HCT116 (cell line): ENCODE measurements at places on chromosomes 13 and 19. TPM values are rescaled to one million over a fixed set of nuclear protein-coding genes. Genes with fewer than 3 reads are reported as not detected.

The ZNF701 gene
- total RNA-seq, result 9.0 TPM

The MEF2B gene
- total RNA-seq, result 7.9 TPM

The PABPC3 gene
- total RNA-seq, result 0.59 TPM

The ZNF829 gene
- total RNA-seq, result not detected

The PCDH9 gene
- total RNA-seq, result 0.02 TPM

The OPA3 gene
- 11.1 TPM for total RNA-seq

The GRIN2D gene
- 26.2 TPM for total RNA-seq

The KRTDAP gene
- total RNA-seq, result 0.74 TPM

The SLC1A6 gene
- total RNA-seq, result not detected

The THSD8 gene
- 33.3 TPM for total RNA-seq

The YJEFN3 gene
- total RNA-seq, result 25.3 TPM

The FUT1 gene
- total RNA-seq, result 14.1 TPM

The SHKBP1 gene
- 97.4 TPM for total RNA-seq

The ABCA7 gene
- total RNA-seq, result 91.4 TPM

The SIGLECL1 gene
- not detected for total RNA-seq

The OR10H4 gene
- not detected for total RNA-seq

The POU4F1 gene
- total RNA-seq, result not detected

- H3K4me3 ChIP-seq, result peak within 1 kb of the TSS; percentile 89
- peak within 1 kb of the TSS; percentile 87 for H3K27ac ChIP-seq
- peak; percentile 75 for DNase-seq
Observed at GRCh38 chr19:36008336-36008978, at the start of gene SYNE4. SYNE4 (minus strand) TSS chr19:36008813; CDS start chr19:36008681, 132 bp downstream.

- no peak overlapping the region for H3K27ac ChIP-seq
- H3K4me3 ChIP-seq, result no peak overlapping the region
- H3K36me3 ChIP-seq, result no peaks in the 10 kb centered on the region
- no peak for DNase-seq
- no peaks in the 10 kb centered on the region for H3K4me1 ChIP-seq
Observed at GRCh38 chr13:75195495-75196146, 286.3 kb downstream of the TBC1D4 start.

GRCh38 chr19:55197528-55197927, 11.8 kb downstream of the PTPRH start:
- DNase-seq, result no peak
- peaks cover 3% of the 10 kb centered on the region for H3K36me3 ChIP-seq
- H3K4me1 ChIP-seq, result no peaks in the 10 kb centered on the region
- H3K27ac ChIP-seq, result no peak overlapping the region
- H3K4me3 ChIP-seq, result no peak overlapping the region
- H3K27me3 ChIP-seq, result no peaks in the 10 kb centered on the region

- no peaks in the 10 kb centered on the region for H3K4me1 ChIP-seq
- H3K27ac ChIP-seq, result no peak overlapping the region
- DNase-seq, result no peak
Observed at GRCh38 chr13:94666065-94666464, 46.3 kb downstream of the SOX21 start.

- H3K27me3 ChIP-seq, result peaks cover 19% of the 10 kb centered on the region
- DNase-seq, result no peak
- H3K4me1 ChIP-seq, result no peaks in the 10 kb centered on the region
- no peaks in the 10 kb centered on the region for H3K36me3 ChIP-seq
Observed at GRCh38 chr13:25981060-25981459, 70.8 kb downstream of the SHISA2 start.

DNA sequence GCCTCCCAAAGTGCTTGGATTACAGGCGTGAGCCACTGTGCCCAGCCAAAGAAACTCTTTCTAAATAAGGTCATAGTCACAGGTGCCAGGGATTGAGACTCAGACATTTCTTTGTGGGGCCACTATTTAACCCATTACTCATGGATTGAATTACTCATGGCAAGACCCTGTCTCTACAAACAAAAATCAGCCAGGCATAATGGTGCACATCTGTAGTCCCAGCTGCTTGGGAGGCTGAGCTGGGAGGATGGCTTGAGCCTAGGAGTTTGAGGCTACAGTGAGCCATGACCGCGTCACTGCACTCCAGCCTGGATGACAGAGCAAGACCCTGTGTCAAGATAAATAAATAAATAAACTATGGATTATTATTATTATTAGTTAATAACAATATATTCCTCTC, 3.6 kb upstream of the KLF2 start:
- no peaks in the 10 kb centered on the region for H3K36me3 ChIP-seq
- peaks cover 13% of the 10 kb centered on the region for H3K4me1 ChIP-seq
- no peak overlapping the region for H3K27ac ChIP-seq
- H3K4me3 ChIP-seq, result no peak overlapping the region
- H3K27me3 ChIP-seq, result no peaks in the 10 kb centered on the region
- no peak for DNase-seq

GRCh38 chr13:65917731-65918130, 1312.4 kb downstream of the PCDH9 start:
- H3K36me3 ChIP-seq, result no peaks in the 10 kb centered on the region
- peaks cover 13% of the 10 kb centered on the region for H3K4me1 ChIP-seq
- no peak overlapping the region for H3K4me3 ChIP-seq

- H3K27me3 ChIP-seq, result no peaks in the 10 kb centered on the region
- H3K27ac ChIP-seq, result no peak overlapping the region
- no peaks in the 10 kb centered on the region for H3K4me1 ChIP-seq
- no peak overlapping the region for H3K4me3 ChIP-seq
- no peak for DNase-seq
Observed at GRCh38 chr19:28299649-28300048, 913.3 kb downstream of the UQCRFS1 start.

DNA sequence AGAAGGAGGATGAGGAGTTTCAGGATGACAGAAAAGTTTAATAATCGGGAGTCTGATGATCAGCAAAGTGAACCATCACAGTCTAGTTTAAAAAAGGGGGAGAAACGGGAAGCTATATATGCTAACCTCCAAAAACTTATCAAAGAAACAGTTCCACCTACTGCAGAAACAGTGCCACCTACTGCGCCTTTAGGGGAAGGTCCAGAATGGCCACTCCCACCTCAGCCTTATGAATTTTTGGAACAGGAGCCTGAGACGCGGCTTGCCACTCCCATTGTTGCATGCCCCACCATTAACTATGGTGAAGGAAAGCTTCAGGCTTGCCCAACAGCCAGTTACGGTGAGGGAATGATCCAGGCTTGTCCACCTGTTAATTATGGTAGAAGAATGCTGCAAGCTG, 929.0 kb downstream of the SLITRK6 start:
- no peaks in the 10 kb centered on the region for H3K27me3 ChIP-seq
- no peaks in the 10 kb centered on the region for H3K4me1 ChIP-seq
- DNase-seq, result no peak
- H3K36me3 ChIP-seq, result no peaks in the 10 kb centered on the region
- no peak overlapping the region for H3K4me3 ChIP-seq
- H3K27ac ChIP-seq, result no peak overlapping the region

DNA sequence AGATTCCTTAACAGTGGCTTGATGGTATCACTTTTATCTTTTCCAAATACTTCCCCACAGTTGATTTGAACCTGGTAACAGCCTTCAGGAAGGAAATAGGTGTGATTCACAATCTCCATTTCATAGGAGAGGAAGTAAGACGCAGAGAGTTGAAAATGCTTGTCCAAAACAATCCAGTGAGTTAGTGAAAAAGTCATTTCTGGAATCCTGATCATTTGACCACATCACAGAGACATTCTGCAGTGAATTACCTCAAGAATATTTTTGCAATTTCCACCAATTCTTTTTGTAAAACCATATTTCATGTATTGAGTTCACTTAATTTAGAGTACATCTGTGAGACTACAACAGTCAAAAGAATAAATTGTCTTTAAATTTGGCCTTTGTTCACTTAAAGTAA, 292.8 kb downstream of the DCLK1 start:
- DNase-seq, result peak; percentile 3
- no peak overlapping the region for H3K4me3 ChIP-seq
- H3K27me3 ChIP-seq, result peaks cover 35% of the 10 kb centered on the region
- no peak overlapping the region for H3K27ac ChIP-seq

DNA sequence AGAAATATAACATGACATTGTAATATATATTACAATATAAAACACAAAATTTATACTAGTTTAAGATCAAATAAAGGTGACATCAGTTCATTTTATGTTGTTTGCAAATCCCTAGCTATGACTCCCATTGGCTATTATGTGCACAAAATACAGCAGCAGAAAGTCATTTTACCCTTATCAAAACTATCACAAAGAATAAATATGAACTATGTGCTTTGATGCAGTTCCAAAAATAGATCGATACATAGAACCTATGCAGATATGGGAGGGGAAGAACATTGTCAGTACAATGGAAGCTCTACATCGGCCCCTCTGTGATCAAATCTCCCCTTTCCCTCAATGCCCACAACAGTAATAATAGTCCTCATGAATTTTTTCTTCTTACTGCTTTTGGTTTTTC, 1038.1 kb upstream of the PCDH20 start:
- H3K36me3 ChIP-seq, result no peaks in the 10 kb centered on the region
- H3K27ac ChIP-seq, result no peak overlapping the region
- H3K4me3 ChIP-seq, result no peak overlapping the region
- no peaks in the 10 kb centered on the region for H3K27me3 ChIP-seq
- H3K4me1 ChIP-seq, result no peaks in the 10 kb centered on the region
- no peak for DNase-seq

DNA sequence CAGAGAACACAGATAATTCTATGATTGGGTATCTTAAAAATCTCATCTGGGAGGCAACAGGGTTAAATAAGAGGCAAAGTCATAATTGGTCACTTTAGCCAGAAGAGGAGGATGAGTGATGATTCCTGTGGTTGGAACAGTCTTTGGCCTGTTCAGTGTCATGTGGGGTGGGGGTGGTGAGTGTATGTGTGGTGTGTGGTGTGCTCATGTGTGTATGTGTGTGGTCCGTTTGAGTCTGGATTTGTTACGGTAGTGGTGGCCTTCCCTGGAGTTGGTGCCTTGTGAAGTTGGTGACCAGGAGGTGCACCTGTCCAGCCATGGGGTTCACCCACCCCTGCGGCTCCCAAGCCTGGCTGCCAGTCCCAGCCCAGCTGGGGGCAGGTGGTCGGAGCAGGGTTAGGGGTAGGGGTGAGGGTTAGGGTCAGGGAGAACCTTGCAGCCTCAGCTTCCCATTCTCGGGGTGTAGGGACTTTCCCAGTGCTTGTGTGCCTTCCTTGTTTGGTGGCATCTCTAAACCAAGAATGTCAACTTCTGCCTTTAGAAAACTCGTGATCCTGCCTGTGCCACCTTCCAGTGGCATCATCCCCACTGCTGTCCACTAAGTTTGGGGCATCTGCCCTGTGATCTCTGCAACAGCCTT, 97.5 kb downstream of the RAB20 start:
- no peaks in the 10 kb centered on the region for H3K4me1 ChIP-seq
- no peak for DNase-seq
- H3K4me3 ChIP-seq, result no peak overlapping the region
- no peaks in the 10 kb centered on the region for H3K36me3 ChIP-seq
- no peaks in the 10 kb centered on the region for H3K27me3 ChIP-seq
- no peak overlapping the region for H3K27ac ChIP-seq

- no peak for DNase-seq
- H3K4me3 ChIP-seq, result no peak overlapping the region
- H3K27ac ChIP-seq, result no peak overlapping the region
- peaks cover 5% of the 10 kb centered on the region; the same call in 1 of the 2 replicates for H3K36me3 ChIP-seq
- no peaks in the 10 kb centered on the region for H3K4me1 ChIP-seq
Observed at GRCh38 chr13:40813667-40814454, 24.4 kb downstream of the SLC25A15 start.

GRCh38 chr13:34750078-34750931, 191.8 kb upstream of the NBEA start:
- no peaks in the 10 kb centered on the region for H3K36me3 ChIP-seq
- H3K27ac ChIP-seq, result no peak overlapping the region
- no peaks in the 10 kb centered on the region for H3K27me3 ChIP-seq
- DNase-seq, result no peak
- no peak overlapping the region for H3K4me3 ChIP-seq
- no peaks in the 10 kb centered on the region for H3K4me1 ChIP-seq

GRCh38 chr13:46265292-46265691, 53.6 kb downstream of the LRRC63 start:
- H3K4me1 ChIP-seq, result no peaks in the 10 kb centered on the region
- no peak overlapping the region for H3K4me3 ChIP-seq

DNA sequence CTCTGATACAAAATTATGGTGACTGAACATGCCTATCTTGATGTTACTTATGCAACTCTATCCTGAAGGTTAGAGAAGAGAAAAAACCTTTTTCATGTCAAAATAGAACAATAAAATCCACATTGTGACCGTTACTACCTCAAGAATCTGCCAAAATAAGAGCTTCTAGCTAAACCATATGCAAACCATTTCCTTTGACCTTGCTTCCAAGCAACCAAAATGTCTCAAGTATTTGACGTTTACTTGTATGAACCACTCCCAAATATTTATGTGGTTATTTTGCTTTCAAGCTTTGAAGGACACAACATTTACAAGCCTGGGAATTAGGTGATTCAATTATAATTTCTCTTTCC, 13.9 kb downstream of the FOXO1 start:
- DNase-seq, result no peak
- no peaks in the 10 kb centered on the region for H3K27me3 ChIP-seq
- no peaks in the 10 kb centered on the region for H3K4me1 ChIP-seq
- H3K4me3 ChIP-seq, result no peak overlapping the region

GRCh38 chr13:102452836-102453235, 51.0 kb upstream of the FGF14 start:
- H3K36me3 ChIP-seq, result no peaks in the 10 kb centered on the region
- DNase-seq, result no peak
- H3K27me3 ChIP-seq, result no peaks in the 10 kb centered on the region

DNA sequence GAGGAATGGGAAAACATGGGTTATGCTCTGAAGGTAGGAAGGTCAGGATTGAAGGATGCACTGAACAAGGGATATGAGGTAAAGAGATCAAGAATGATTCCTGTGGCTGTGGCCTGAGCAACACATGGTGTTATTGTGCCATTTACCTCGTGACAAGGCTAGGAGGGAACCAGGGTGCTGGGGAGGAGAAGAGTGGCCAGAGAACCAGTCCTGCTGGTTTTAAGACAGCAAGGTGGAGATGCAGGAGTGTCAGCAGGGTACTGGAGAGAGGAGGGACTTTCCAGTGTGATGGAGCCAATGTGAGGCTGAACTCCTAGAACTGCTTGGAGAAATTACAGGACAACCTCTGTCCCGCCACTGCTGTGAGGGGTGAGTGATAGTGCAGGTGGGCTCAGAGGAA, 282.4 kb downstream of the MYO16 start:
- H3K27ac ChIP-seq, result no peak overlapping the region
- no peak for DNase-seq
- H3K27me3 ChIP-seq, result no peaks in the 10 kb centered on the region
- no peak overlapping the region for H3K4me3 ChIP-seq
- no peaks in the 10 kb centered on the region for H3K36me3 ChIP-seq

- H3K4me1 ChIP-seq, result no peaks in the 10 kb centered on the region
- no peak overlapping the region for H3K27ac ChIP-seq
- no peak overlapping the region for H3K4me3 ChIP-seq
- peaks cover 33% of the 10 kb centered on the region; the same call in 1 of the 2 replicates for H3K27me3 ChIP-seq
Observed at GRCh38 chr13:35789335-35790165, 313.1 kb upstream of the MAB21L1 start.

GRCh38 chr13:73505376-73505890, 446.6 kb downstream of the KLF5 start:
- H3K27me3 ChIP-seq, result no peaks in the 10 kb centered on the region
- H3K4me3 ChIP-seq, result no peak overlapping the region
- no peak overlapping the region for H3K27ac ChIP-seq
- no peaks in the 10 kb centered on the region for H3K4me1 ChIP-seq
- DNase-seq, result no peak

- H3K36me3 ChIP-seq, result no peaks in the 10 kb centered on the region
- no peak overlapping the region for H3K4me3 ChIP-seq
- H3K27me3 ChIP-seq, result no peaks in the 10 kb centered on the region
Observed at GRCh38 chr13:101429733-101430132, 13.4 kb upstream of the NALCN start.

GRCh38 chr13:47252627-47253026, 355.8 kb upstream of the HTR2A start:
- no peak overlapping the region for H3K4me3 ChIP-seq
- H3K36me3 ChIP-seq, result no peaks in the 10 kb centered on the region
- H3K27ac ChIP-seq, result no peak overlapping the region
- no peak for DNase-seq
